Sigmoid colon (tissue), 7 donors: ENCODE measurements at places on chromosomes 16 and 17. TPM values are rescaled to one million over a fixed set of nuclear protein-coding genes. Genes with fewer than 3 reads are reported as not detected.

The MBTPS1 gene
- total RNA-seq, result 78.4 TPM

The TBC1D3 gene
- not detected for total RNA-seq

DNA sequence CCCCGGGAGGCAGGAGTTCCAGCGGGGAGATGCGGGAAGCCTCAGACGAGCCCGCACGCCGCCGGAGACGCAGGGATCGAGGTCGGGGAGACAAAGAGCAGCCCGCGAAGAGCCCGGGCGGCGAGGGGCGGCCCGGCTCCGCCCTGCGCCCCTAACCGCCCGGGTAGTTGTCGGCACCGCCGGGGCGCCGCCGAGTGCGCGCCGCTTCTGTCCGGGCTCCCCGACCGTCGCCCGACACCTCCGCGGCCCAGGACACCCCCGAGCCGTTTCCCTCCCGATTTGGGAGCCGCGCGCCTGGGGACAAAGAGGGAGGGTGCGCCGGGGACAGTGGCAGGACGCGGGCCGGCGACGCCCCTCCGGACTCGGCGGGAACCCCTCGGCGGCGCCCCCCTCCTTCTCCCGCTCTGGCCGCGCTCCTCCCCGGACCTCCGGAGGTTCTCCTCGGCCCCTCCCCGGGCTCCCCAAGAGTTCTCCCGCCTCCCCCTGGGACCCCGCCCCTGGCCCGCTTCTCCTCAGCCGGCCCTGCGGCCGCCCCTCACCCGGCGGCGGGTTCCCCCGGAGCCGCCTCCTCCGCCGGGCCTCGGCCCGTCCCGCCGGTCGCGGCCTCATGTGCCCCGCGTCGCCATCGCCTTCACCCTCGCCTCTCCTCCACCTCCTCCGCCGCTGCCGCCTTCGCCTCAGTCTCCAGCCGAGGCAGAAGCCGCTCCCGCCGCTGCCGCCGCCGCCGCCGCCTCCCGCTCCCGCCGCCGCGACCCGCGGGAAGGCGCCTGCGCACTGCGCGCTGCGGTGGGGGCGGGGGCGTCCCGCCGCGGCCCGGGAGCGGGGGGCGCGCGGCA lies at the start of gene GJC1:
Gene GJC1, minus strand, starts transcription at position 765 of the 836 bp plus-strand sequence. CDS start 24,470 bp downstream, outside the sequence.
- DNase-seq, result peak; percentile 78
- H3K4me1 ChIP-seq, result peaks cover 21% of the 10 kb centered on the region
- peak within 1 kb of the TSS; percentile 86 for H3K4me3 ChIP-seq
- H3K36me3 ChIP-seq, result no peaks in the 10 kb centered on the region

- H3K27me3 ChIP-seq, result no peaks in the 10 kb centered on the region
- no peak overlapping the region for H3K27ac ChIP-seq
- H3K36me3 ChIP-seq, result no peaks in the 10 kb centered on the region
- H3K4me3 ChIP-seq, result no peak overlapping the region
Observed at GRCh38 chr16:80114699-80115098, 426.1 kb upstream of the DYNLRB2 start.

DNA sequence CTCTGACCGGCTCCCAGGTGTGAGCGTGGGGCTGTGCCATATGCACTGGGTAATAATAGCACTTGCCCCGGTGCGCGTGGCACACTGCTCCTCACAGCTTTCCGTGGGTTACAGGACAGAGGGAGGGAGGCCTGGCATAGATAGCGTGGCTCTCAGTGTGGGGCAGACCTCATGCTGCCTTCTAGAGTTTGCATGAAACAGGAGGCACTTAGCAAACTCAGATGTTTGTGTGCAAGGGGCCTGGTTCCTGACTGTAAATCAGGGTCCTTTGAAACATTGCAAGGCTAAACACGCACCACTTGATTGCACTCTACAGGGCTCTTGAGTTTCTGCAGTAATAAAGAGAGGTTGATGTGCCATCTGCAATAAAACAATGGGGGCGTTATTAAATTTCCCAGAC lies 101.7 kb downstream of the RPTOR start:
- H3K27ac ChIP-seq, result no peak overlapping the region
- no peaks in the 10 kb centered on the region for H3K36me3 ChIP-seq
- no peaks in the 10 kb centered on the region for H3K27me3 ChIP-seq
